ENCODE measurements at places on chromosomes 2 and 18. TPM values are rescaled to one million over a fixed set of nuclear protein-coding genes. Genes with fewer than 3 reads are reported as not detected.

- DNase-seq = no peak
Measured at GRCh38 chr18:48475635-48476549, 62.9 kb upstream of the CTIF start.

DNA sequence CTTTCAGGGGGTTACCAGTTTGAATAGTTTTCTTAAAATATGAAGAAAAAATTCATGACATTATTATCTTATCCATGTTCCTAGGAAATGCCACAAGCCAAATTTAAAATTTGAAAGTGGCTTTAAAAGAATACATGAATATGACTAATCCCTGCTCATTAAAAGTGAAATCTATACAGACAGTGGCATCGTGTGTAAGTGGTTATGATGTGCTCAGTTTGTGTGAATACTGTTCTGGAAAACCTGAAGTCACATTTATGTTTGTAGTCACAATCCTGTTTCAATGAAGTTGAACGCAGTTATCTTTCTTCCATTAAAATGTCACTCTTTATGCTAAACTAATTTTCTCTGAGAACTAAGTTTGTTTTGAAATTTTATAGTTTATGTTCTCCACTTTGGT, 75.8 kb downstream of the GORASP2 start:
- DNase-seq = no peak

- DNase-seq = no peak
Measured at GRCh38 chr2:196220671-196221070, 49.3 kb upstream of the STK17B start.

DNA sequence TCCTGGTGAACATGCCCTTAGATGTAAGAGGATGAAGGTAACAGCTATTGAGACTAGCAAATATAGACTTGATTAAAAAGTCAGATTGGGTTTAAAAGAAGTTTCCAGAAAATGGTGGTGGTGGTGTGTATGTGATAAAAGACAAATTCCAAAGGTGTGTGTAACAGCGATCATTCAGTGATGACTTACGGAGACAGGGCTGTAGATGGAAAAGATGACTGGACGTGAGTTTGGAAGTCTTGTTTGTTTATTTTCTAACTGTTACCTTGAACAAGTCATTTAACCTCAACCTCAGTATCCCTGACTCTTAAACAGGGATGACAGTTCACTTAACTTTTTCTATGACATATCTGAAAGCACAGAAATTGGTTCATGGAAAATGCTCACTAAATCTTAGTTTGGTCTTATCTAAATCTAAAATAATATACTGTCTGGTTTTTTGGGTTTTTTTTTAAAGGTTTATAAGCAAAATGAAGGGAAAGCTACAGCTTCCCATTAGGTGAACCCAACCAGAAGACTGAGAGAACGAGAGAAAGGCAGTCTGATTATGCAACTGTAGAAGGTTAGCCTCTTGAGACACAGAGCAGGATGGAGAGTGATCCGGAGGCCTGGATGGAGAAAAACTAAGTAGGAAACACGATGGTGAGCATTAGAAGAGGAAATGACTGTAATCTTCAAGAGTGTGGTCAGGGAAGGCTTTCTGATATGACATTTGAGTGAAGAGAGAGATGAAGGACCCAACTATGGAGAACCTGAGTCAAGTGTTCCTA, 71.9 kb downstream of the TCF4 start:
- no peak for DNase-seq

- no peak for DNase-seq
Measured at GRCh38 chr18:10361660-10362059, 92.8 kb upstream of the APCDD1 start.

DNA sequence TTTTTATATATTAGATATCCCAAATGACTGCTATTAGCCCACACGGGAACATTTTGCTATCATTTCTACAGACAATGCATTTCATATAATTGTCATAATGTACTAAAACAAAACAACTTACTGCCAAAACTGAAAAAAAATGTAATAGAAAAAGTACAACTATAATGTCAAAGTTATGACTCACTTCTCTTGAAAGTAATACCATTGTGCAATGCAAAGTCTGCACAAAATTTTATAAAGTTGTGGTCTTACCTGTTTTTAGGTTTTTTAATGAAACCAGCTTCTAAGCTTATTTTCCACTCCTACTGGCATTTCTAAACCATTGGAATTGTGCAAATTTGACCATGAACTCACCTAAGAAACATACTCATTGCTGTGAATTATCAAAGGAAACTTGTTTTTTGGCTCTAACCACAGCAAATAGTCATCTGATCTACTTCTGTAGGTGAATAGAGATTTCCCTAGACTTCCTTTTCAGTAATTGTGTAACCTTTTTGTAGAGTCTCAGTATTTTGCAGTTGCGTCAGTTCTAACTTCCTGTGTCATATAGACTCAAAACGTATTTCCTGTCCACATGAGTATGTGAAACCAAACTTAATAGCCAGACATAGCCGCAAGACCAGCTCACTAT, 31.9 kb upstream of the TFPI start:
- DNase-seq = no peak

DNA sequence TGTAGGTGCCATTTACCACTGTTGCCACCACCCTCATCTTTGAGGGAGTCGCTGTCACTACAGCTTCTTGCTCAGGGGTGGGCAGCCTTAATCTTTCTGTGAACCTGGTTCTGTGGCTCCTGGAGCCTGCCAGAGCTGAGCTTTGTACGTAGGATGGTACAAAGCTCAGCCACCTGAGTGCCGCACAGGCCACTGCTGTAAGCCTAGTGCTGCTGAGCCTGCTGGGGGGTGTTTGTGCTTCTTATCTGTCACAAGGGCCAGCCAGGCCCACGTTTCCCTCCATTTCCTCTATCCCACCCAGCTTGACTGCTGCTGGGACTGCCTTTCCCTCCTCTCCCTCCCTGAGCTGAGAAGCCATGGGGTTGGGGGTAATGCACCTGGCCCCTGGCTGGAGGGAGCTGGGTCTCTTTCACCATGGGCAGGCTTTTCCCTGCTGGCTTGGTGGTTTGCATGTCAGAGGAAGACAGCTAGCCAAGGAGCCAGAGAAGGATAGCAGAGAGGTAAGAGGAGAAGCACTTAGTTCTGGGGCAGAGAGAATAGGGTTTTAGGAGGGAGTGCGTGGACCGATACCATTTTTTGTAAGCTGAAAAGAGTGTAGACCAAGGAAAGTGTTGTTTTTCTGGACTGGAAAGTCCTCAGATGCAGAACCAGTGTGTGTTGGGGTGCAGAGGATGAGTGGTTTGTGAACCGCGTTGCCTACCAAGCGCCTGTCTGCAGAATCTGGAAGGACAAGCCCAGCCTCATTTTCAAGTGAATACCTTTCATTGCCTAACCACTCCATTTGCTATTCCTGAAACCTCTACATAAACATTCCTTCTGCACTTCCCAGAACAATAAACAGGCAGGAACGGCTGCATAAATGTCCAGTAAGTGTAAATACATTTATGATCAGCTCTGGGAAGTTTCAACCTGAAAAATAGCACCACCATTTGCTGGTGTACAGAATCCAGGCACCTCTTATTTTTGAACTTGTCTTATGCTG, 45.1 kb upstream of the FHL2 start:
- DNase-seq = no peak

OSBPL6 gene
- total RNA-seq = 2.5 TPM

KIAA2012 gene
- total RNA-seq = not detected

LYPD6 gene
- 0.38 TPM for total RNA-seq

LYG1 gene
- 1.00 TPM for total RNA-seq

ALLC gene
- total RNA-seq = not detected

PDCD1 gene
- total RNA-seq = 0.38 TPM

DYNAP gene
- not detected for total RNA-seq

CFAP221 gene
- total RNA-seq = 3.4 TPM

EMX1 gene
- not detected for total RNA-seq

MOCOS gene
- 1.2 TPM for total RNA-seq

CRYGD gene
- total RNA-seq = not detected
